ENCODE measurements at places on chromosomes 2 and 18.

- DNase-seq = no peak
These were observed 54.5 kb downstream of the MBP start for GRCh38 chr18:77077941-77078689.

GRCh38 chr18:72391951-72392350, 152.2 kb downstream of the CBLN2 start:
- no peak for DNase-seq

- no peak for DNase-seq
These were observed 53.4 kb upstream of the RALBP1 start for GRCh38 chr18:9421901-9422327.

GRCh38 chr2:60275958-60276357, 277.5 kb downstream of the BCL11A start:
- no peak for DNase-seq

- no peak for DNase-seq
These were observed 123.3 kb downstream of the CLIP4 start for GRCh38 chr2:29238497-29238896.

DNA sequence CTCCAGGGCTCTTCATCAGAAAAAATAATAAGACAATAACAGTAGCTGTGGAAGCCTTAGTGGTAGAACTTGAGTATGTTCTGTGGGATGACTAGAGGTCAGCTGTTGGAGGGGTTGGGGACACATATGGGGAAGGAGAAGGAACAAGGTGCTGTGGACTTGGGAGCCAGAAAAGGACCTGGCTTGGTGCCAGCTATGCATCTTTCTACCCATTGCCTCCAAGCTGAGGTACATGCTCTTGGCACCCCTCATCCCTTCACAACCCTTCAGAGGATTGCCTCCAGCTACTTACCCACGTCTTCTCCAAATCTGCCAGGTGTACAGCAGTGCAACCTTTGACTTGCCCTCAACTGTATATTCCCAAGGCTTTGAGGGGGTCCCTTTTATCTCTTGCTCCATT, 15.3 kb upstream of the EPAS1 start:
- no peak for DNase-seq

- no peak for DNase-seq
These were observed 48.9 kb upstream of the COBLL1 start for GRCh38 chr2:164890544-164890943.

GRCh38 chr18:36593641-36594040, 235.2 kb downstream of the TPGS2 start:
- no peak for DNase-seq

DNA sequence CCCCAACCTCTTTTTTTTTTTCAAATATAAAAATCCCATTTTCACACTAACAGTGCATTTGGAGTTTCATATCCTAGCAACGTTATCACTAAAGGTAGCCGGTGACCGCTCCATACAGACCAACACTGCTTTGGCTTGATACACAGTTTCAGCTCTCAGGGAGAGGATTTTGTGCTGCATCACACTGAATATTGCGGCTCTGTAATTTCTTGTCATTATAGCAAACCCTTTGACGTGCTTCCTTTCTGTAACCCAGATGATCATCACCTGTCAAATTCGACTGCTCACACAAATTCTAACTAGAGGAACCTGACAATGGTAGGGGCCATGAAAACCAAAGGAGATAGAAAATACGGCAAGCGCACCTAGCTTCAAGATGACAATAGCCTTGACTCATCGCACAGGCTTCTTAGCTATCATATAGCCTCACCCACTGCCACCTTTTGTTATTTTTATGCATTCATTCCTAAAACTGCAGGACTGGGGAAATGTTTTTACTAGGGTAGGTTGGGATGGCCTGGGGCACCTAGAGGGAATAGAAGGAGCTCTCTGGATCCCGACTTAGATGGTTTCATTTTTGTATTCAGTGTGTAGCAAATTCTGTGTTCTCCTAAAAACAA, 582.9 kb upstream of the PIK3C3 start:
- no peak for DNase-seq

GRCh38 chr2:72515696-72516095, 310.1 kb downstream of the EXOC6B start:
- no peak for DNase-seq

DNA sequence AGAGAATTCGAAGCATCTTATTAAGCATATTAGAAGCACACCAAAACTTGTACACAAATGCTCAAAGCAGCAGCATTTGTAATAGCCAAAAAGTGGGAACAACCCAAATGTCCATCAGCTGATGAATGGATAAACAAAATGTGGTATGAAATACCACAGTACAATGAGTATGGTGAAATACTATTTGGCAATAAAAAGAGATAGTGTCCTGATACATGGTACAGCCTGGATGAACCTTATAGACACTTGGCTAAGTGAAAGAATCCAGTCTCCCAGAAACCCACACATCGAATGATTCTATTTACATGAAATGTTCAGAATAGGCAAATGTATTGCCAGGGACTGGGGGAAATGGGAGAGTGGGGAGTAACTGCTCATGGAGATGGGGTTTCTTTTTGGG, 3.0 kb downstream of the SPATA3 start:
- DNase-seq = no peak

- no peak for DNase-seq
These were observed 336.7 kb downstream of the OSR1 start for GRCh38 chr2:19021721-19022120.

GRCh38 chr2:653645-654425, 23.4 kb downstream of the TMEM18 start:
- DNase-seq = no peak

GRCh38 chr2:156421851-156422250, 14.3 kb upstream of the GPD2 start:
- no peak for DNase-seq

DNA sequence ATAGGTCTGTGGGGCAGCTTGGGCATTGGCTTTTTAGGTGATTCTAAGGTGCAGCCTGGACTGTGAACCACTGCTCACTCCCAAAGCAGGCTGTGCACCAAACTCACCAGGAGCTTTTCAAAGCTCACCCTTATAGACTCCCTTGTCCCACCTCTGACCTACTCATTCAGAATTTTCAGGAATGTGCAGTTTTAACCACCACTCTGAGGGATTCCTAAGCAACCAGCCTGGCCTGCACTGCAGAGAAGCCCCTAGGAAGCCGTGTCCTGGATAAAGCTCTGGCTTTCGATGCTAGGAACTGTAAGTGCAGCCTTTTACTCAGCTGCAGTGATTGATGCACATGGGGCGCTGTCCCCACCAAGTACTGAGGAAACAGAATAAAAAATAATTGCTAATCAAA, 33.0 kb downstream of the MRO start:
- DNase-seq = no peak

GRCh38 chr2:28750316-28751251, 1.0 kb upstream of the PPP1CB start:
- DNase-seq = no peak

GRCh38 chr2:118936306-118936705, 5.7 kb upstream of the MARCO start:
- DNase-seq = no peak

GRCh38 chr2:53183581-53183980, 584.0 kb upstream of the CHAC2 start:
- DNase-seq = no peak

GRCh38 chr2:169222665-169223064, 139.7 kb downstream of the LRP2 start:
- DNase-seq = no peak

DNA sequence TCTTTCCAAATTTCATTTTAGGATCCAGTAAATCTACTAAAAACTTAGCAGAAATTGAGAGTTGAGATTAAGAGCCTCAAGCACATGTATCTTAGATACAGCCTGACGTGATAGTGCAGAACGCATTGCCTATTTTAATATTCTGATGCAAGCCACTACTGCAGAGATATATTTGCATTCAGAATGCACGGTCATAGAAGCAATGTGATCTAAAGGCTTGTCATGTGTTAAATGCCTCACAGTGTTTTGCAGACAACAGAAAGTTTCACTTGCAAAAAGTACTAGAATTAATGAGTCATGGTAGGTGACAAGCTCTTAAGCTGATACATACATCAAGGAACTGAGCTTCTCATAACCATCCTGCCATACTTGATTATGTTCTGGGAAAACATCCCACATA, 886.7 kb upstream of the CHAC2 start:
- no peak for DNase-seq

DNA sequence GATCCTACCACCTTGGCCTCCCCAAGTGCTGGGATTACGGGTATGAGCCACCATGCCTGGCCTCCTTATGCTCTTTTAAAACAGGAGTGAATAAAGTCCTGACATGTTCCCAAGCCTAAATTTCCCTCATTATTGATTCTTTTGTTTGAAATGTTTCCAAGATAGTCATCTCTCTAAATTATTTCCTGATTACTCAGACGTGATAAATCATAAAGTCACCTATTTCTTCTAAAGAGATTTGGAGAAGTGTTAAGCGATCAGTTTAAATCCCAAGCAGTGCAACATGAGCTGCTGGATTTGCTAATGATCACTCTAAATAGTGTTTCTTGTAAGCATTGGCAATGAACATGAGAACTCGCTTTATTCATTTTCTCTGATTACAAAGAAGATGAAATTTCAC, 51.8 kb downstream of the PMAIP1 start:
- no peak for DNase-seq

DNA sequence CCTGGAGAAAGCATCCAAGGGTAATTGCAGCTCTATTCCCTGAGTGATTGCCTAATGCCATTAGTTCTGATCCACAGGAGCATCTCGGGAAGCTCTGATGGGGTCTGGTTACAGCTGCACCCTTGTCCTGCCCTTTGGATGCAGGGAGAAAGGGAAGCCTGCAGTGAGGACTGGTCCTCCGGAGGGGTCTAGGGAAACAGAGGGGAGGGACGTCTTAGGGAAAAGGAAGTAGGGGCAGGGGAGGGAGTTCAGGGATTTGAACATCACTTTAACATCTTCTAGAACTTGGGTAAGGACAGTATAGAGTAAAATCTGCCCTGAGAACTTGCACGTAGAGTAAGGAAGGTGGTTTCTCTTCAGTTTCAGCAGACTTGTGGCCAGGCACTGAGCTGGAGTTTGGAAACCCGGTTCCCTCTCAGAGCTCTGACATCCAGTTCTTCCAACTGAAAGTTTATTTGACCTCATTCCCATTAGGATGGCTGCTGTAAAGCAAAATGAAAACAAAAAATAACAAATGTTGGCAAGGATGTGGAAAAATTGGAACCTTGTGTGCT, 20.5 kb downstream of the ONECUT2 start:
- DNase-seq = no peak

- DNase-seq = no peak
These were observed 1060.6 kb upstream of the FANCL start for GRCh38 chr2:59301466-59302402.

DNA sequence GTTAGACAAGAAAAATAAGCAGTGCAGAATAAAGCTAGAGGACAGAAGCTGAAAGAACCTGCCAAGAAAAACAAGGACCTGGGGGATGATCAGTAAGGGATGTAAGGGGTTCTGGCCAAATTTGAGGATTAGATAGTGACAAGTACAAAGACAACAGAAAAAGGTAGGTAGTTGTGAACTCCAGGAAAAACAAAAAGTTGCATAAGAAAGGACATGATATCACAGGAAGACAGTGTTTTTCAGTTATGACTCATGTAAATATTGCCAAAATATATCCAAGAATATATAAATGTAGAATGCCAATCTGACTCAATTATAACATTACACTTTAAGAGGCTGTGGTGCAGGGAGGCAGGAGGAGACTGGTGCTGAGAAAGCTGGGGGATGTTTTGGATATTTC, 209.8 kb upstream of the SH3BP4 start:
- DNase-seq = no peak

GRCh38 chr2:105336786-105337121, 586 bp upstream of the C2orf49 start:
- no peak for DNase-seq

DNA sequence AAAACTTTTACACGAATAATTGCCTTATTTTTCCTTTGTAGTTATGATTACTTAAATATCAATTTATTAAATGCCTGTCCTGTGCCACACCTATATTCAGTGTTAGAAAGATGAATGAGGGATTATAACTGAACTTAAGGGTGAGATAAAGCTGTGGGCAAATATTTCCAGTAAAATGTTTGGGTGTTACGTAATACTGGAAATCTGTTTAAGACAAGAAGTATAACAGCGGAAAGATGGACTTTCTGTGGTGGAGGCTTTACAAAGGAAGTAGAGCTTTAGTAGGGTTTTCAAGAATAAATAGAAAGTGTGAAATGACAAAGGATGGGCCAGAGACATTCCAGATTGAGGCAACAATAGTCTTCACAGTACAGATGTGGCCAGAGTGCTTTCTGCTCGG, 927.0 kb downstream of the DPP10 start:
- DNase-seq = no peak

DNA sequence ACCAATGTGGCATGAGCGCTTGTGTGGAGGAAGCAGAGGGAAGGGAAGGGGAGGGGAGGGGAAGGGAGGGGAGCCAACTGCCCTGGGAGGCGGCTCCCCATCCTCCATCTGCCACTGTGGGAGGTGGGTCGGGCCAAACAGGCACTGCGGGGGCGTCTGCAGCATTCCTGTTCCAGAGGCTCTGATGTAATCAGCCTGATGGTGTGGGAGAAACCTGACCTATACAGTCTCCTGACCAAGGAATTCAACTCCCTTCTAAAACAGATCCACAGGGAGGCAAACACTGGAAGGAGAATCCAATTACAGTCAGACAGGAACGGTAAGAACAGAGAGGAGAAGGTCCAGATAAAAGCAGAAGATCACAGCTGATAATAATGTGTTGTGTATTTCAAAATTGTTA, 88.8 kb downstream of the CD8B2 start:
- no peak for DNase-seq

DNA sequence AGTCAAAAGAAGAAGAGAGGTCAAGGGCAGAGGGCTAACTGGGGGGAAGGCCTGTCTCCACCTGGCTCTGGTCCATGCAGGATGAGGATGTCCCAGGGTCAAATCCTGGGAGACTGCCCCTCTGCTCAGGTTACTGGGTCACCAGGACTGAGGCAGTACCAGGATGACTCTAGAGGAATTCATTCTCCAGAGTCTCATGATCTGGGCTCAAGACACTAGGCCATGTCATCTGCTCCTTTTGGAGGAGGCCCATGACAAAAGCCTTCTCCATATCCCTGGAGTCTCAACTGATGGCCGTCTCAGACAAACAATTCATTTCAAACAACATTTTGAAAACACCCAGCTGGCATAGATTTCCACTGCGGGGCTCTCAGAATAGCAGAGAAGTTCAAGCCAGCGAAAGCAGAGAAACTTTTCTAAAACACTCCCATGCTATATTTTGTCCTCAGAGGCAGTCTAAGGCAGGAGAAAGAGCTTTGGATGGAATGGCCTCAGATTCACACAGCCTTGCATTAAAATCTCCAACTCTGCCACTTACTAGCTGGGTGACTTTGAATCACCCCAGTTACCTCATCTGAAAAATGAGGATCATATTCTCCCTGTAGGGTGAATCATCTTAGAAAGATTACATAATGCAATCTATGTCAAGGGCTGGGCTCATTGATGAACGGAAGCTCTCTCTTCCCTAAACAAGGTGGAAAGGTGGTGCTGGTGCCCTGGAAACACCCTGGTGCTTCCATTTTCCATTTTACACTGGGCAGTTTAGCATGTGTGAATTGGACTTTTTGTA, 48.8 kb upstream of the LCLAT1 start:
- no peak for DNase-seq

DNA sequence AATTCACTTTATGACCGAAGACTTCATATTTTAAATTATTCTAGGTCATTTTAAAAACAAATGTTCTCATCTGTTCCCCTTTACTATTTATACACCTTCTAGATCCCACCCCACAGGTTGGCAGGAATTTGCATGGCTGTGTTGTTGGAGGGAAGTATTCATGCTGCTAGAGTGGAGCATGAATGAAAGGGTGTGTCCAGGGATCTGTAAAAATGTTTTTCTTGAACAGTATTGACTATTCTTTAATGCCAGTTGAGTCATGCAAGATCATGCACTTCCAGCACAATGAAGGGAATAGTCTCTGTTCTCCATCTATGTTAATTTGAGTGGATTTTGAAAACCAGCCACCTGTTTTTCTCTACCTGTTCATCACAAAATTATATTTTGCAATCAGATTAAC, 52.0 kb upstream of the COL3A1 start:
- no peak for DNase-seq
